Activated CD4-positive, alpha-beta T cell treated with anti-CD3 and anti-CD28 coated beads for 4 hours (primary cell): ENCODE measurements at places on chromosomes 11 and 22.

DNA sequence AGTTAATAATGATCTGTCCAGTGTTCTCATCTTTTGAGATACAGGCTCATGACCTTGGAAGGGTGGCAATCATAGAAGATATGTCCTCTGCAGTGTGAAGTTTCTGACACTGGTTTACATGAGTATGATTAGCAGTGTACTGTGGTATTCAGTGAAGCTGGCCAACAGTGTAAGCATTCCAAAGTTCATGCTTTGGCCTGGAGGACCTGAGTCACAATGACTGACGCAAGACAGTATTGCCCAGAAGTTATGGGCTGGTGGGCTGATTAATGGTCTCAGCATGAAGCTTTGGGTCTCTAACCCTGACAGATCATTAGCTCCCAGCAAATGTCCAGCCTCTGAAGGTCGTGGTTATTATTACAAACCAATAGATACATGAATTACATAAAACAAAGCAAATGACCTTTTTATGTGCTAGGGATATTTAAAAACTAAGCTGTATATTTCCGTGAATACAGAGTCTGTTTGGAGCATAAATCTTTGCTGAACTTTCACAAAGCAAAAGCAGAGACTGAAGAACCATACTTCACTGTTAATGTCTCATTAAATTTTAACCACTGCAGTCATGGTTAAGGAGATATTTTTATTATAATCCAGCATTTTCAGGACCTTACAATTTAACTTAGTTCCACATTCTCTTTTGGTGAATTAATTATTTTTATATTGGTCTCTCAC, 28.3 kb upstream of the USP47 start:
- no peak for DNase-seq

DNA sequence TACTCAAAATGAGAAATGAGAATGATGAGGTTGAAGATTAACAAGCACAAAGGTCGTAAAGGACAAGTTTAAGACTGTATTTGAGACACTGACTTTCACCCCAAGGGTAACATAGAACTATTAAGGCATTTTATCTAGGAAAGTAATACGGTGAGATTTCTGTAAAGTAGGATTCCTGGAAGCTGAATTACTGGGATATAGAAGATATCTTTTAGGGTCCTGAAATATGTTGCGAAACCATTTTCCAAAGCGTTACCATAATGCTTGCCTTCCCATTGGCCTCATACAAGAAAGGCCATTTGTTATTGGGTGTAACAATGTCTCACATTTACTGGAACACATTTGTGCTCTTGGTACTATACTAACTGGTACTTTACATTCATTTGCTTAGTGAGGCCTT, 1185.9 kb upstream of the TENM4 start:
- DNase-seq, result no peak

DNA sequence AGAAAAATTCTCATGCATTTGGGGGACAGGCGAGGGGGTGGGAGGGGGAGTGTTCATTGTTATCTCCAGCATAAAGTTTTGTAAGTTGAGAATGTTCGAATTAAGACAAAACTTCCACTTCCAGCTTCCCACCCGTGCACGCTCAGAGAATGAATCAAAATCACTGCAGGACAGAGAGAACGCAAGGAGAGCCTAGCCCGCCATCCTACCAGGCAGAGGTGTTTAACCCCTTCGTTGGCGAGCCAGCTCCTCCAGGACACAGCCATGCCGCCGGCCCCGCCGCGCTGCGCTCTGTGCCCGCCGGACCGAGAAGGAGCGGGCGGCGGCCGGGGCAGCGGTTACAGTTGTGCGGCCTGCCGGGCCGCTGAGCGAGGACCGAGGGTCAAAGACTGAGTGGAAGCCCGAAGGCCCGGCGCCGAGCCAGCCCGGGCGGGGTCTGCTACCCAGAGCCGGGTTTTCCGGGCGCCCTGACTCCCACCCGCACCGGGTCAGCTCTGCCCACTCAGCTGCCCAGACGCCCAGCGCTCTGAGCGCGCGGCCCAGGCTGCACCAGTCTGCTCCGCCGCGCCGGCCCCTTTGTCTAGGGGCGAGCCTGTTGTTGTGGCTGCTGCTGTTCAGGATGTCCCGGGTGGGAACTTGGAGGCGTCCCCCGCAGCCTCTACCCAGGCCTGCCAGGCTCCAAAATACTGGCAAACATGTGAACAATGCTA, at the start of gene NOX4:
TSS of gene NOX4 (minus strand) at position 395 of the 710 bp plus-strand sequence. CDS start at position 266, 129 bp downstream.
- no peak for DNase-seq

GRCh38 chr11:110297726-110298300, 1.4 kb upstream of the RDX start:
- no peak for DNase-seq

DNA sequence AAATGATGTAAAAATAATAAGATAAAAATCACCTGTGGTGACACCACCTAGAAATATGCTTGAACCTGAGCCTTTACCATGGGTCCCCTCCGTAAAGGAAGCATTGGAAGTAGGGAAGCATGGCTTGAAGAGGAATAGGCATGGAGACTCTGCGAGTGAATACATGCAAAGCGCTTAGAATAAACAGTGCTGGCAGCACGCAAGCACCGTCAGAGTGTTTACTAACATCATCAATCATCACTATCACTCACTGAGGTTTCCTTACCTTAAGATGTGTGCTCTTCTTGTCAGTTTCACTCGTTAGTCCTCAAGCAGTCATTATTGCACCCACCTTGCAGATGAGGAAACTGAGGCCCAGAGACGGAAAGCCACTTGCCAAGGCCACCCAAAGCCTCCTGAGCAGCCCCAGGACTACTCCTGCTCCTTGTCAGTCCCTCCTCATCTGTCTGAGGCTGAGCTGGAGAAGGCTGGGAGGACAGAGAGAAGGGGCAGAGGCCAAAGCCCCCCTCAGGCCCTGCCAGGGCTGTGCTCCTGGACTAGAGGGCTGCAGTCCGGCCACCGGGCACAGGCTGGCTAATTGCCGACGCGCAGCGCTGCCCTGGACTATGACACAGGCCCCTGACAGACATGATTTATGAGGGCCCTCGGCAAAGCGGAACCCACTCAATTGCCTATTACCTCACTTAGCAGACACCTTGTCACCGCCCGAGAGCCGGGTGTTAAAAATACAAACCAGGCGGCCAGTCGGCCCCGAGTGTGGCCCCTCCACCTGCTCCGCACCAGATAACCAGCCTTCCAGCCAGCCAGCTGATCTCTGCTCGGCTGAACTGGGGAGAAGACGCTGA, 168.9 kb downstream of the MN1 start:
- no peak for DNase-seq

DNA sequence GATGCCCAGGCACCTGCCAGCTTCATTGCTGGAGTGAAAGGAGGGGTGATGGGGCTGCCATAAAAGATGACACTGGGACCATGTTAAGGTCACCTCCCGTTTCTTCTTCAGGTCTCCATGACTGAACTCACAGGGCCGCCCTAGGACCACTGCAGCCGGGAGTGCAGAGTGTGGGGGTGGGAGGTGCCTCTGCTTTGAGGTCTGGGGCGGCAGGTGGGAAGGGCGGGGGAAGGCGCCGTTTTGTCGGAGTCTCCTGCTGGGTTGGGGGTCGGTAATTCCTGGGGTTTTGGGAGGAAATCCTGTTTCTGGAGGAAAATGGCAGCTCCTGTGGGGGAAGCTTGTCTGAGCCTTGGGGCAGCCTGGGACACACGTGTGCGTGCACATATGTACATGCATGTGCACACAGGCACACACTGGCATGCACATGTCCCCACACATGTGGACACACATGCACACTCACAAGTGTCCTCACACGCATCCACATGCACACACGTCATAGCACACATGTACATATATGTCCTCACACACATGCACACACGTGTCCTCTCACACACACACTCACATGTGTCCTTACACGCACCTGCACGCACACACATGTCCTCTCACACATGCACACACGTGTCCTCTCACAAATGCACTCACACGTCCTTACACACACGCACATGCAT, 990.9 kb downstream of the BRD1 start:
- no peak for DNase-seq
